NCI-H748 treated with DMSO at 0.1 percent for 48 hours (cell line): ENCODE measurements at places on chromosomes 5 and 9.

GRCh38 chr5:59760785-59761348, 132.7 kb downstream of the PDE4D start:
- no peak for DNase-seq

- DNase-seq, result no peak
Observed at GRCh38 chr5:154002093-154002492, 36.6 kb downstream of the FAM114A2 start.

- no peak for DNase-seq
Observed at GRCh38 chr5:136065588-136065987, 36.8 kb downstream of the TGFBI start.

DNA sequence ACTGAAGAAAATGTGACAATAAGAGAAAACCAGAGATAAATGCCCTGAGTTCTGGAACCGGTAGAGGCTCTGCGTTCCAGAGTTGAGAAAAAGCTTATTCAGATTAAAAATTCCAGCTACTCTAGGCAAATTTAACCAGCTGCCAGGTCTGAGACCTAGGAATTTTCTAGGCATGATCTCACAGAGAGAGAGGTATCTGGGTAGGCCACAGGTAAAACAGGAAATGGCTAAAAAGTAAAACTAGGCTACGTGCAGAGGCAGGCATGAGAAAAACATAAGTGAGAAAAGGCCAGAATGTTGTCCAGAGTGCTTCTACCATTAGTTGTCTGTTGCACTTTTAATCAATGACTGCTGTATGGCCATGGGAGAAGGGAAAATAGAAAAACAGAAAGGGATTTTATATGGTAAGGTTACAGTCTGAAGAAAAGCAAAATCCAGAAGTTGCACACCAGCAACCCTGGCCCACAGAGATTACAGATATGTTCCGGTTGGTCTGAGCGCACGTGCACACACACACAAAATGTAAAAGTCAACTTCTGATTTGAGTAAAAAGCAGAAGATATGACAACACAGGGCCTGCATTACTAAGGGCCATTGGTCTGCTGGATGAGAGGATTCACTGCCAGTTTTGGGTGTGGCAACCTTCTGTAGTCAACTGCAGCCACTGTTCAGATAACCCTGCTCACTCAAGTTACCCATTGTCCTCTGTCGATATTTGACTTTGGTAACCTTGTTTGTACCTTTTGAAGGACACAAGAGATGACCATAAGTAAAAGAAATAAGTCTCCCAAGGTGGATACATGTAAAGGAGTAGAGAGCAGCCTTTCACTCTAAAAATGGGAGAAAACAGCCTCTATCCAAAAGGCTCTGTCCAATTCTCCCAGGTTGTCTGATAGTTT, 266.0 kb downstream of the DTWD2 start:
- DNase-seq, result no peak

GRCh38 chr9:101693546-101694336, 44.7 kb downstream of the GRIN3A start:
- no peak for DNase-seq

DNA sequence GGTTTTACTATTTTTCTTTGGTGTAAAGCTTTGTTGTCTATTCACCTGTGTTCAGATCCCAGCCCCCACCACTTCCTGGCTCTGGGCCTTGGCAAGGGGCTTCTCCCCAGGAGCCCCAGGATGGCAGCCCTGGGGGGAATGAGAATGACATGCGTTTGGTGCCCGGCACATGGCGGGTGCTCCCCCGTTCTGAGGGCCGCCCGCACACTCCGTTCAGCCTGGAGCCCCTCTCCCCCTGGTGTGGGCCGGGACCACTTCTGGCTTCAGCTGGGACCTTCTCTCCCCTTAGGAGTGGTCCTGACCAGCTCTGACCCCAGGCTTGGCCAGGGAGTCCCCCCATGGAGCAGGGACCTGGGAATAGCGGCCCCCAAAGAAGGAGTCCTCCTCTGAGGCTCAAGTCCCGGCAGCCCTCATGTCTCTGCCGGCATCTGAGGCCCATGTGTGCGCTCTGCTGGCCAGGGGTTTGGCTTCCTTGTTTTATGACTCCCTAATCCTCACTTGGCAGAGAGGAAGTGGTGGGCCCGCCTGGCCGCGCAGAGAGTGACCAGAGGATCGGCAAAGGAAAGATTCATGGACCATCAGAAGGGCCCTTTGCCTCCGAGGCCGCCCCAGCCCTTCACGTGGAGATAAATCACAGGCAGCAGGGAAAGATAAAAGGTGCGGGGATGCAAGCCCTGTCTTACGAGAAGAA, 57.0 kb upstream of the LMX1B start:
- no peak for DNase-seq

DNA sequence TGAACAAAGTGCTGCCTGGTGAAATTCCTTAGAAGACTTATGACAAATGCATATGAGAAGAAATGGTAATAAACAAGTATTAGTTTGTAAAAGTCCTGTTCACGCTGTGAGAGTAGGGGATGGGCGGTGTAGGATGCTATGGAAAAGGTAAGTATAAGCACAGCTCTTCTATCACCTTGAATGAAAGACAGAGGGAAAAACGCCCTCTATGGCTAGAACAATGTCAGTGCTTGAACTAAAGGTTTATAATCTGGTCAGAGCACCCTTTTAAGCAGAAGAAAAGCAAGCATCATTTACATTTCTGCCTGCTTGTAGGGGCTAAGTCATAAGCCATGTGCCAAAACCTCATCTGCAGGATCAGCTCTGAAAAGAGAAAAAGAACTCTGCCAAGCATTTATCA, 115.2 kb downstream of the LHFPL2 start:
- no peak for DNase-seq

- DNase-seq, result no peak
Observed at GRCh38 chr9:32253731-32254130, 130.7 kb upstream of the ACO1 start.

GRCh38 chr5:164364237-164365208, 859.1 kb downstream of the MAT2B start:
- no peak for DNase-seq

DNA sequence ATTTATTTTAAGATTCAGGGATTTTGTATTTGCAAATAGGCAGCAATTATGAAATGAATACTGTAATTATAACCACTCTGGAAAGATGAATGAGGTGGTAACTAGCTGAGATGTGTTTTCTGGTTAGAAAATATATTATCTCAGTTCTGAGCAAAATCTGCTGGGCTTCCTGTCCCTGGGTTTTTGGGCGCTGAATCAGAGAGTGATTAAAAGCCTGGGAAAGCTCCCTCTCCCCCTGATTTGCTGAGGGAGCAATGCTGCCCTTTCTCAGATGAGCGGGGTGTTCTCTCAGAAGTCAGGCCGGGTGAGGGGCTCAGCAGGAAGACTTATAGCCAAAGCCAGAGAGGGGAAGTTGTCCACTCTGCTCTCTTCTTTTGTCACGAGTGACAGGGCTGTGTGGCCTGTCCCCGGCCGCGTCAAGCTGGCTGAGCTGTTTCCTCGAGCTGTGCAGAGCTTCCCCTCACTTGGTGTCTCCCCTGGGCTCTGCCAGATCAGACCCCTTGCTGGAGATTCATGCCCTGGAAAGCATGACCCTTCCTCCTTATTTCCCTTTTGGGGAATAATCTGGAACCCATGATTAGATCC, 39.8 kb upstream of the PITX1 start:
- no peak for DNase-seq

DNA sequence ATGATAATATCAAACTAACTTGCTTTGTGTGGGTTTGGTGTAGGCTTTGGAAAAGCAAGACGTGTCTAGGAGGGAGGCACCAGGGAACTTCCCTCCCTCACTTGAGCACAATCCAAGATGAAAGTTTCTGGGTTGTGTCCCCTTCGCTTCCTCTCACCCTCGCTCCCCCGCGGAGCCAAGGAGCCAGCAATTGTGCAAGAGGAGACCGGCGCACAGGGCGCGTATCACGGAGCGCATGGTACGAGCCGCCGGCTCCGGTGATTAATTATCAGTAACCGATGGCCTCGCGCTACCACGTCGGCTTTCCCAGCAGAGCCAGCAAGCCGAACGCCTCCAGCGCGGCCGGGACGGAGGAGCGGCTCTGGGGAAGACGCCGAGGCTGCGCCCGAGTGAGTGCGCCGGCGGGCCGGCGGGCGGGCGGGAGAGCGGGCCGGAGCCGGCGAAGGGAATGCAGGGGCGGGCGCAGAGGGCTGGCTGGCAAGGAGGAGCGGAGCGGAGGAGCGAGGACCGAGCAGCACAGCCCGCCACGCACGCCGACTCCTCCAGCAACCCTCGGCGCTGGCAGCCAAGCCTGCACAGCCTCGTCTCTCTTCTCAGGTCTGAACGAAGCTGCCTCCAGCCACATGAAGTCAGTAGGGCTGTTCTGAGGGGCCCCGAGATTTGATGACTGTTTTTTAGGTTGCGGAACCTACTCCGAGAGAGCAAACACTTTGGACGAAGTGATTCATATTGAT, 143.6 kb downstream of the BNC2 start:
- peak; percentile 37 for DNase-seq

GRCh38 chr5:113675166-113675565, 161.7 kb downstream of the YTHDC2 start:
- no peak for DNase-seq

DNA sequence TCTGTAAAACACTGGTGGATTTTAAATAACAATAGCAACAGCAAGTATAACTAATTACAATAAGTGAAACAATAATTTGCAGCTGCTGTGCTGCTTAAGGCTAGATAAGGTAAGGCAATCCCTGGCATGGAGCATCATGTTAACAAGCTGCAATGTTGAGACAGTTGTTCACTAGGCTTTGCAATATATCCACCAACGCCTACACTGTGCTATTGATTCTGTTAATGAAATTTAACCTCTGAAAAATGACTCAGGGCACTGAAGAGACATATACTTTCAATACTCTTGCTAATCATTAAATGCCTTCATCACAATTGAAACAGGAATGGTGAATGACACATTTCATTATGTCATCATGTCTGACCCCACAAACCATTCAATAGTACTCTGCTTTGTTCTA, 255.0 kb downstream of the EFNA5 start:
- DNase-seq, result no peak

- DNase-seq, result no peak
Observed at GRCh38 chr9:112878752-112879151, 11.9 kb downstream of the SLC46A2 start.

DNA sequence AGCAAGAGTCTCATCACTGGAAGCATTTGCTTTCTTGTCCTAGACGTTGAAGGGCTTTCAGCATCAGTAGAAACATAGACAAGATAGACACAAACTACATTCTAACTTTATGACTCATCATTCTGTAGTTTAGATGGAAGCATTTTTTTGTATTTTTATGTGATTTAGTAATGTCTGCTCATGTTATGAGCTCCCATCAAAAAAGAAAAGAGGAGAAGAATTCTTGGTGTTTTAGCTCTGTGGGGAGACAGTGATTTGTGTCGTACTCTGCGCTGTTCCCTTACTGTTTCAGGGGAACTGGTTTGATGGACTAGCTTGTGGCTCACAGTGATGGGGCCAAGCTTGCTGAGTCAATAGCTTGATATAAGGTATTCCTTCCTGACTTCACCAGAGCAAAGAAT, 159.2 kb upstream of the WWC1 start:
- DNase-seq, result no peak
